ENCODE measurements at places on chromosomes 16 and 17.

GRCh38 chr17:214881-215331, 33.5 kb upstream of the DOC2B start:
- DNase-seq: no peak

- DNase-seq: peak; percentile 46
These were observed 21.2 kb downstream of the SMG6 start for GRCh38 chr17:2282297-2282873.

GRCh38 chr16:74743668-74744299, 30.8 kb downstream of the FA2H start:
- DNase-seq: peak; percentile 46

DNA sequence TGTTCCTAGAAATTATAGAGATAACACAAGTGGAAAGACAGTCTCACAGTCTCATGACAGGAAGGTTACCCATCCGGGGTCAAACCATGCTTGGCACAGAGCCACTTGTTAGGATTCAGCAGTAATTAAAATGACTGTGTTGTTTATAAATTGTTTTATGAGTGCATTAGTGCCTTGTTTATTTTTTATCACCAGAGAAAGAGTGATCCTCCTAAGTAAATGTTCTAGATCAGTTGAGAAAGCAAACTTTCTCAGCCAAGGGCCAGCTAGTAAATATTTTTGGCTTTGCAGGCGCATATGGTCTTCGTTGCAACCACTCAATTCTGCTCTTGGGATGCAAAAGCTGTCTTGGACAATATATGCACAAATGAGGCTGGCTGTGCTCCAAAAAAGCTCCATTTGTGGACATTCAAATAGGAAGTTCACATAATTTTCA, 253.9 kb upstream of the CACNG5 start:
- no peak for DNase-seq

- DNase-seq: no peak
These were observed 63.7 kb upstream of the NLK start for GRCh38 chr17:27978689-27979175.

All from amniotic stem cell (primary cell).